ENCODE measurements at places on chromosomes 2 and 18.

DNA sequence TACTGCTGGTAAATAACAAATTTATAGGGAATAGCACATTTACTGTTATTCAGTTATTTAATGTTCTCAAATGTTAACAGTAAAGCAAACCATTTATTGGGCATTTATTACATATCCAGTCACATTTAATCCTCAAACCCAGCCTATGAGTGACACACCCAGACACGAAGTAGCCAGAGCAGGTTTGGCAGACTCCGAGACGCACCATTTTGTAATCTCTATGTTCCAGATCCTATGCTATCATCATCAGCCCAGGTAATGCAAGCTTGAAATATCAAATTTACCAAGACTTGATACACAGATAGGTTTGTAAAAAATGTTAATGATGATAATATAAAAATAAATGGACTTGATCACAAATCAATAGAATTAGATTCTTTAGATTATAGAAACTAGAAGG lies 131.1 kb downstream of the IKZF2 start:
- no peak for DNase-seq

- no peak for DNase-seq
Measured at GRCh38 chr2:1169291-1169949, 218.8 kb downstream of the SNTG2 start.

DNA sequence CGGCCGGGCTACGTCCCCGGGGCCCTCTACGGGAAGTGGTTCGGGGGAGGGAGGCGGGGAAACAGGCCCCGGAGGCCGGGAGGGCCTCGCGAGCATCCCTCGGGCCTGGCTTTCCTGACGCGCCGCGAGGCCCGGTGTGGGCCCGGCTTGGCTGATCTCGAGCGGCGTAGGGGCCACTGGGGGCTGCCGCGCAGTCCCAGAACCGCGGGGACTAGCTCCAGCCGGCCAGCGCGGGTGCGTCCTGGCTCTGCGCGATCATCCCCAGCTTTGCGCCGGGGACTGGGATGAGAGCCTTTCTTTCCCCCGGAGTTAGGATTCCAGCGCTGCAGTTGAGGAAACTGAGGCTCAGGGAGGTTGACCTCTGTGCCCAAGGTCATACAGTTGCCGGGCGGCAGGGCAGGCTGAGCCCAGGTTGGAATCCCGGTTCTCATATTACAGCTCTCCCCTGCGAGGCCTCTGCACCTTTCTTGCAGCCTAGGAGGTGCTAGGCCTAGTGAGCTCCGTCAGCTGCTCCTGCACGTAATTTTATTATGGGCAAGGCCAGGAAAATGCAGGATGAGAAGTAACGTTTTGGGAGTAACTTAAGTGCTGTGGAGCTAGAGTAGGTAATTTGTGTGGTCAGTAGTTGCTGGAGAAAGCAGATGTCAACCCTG lies 501 bp downstream of the LPIN1 start:
- DNase-seq, result peak; percentile 23

DNA sequence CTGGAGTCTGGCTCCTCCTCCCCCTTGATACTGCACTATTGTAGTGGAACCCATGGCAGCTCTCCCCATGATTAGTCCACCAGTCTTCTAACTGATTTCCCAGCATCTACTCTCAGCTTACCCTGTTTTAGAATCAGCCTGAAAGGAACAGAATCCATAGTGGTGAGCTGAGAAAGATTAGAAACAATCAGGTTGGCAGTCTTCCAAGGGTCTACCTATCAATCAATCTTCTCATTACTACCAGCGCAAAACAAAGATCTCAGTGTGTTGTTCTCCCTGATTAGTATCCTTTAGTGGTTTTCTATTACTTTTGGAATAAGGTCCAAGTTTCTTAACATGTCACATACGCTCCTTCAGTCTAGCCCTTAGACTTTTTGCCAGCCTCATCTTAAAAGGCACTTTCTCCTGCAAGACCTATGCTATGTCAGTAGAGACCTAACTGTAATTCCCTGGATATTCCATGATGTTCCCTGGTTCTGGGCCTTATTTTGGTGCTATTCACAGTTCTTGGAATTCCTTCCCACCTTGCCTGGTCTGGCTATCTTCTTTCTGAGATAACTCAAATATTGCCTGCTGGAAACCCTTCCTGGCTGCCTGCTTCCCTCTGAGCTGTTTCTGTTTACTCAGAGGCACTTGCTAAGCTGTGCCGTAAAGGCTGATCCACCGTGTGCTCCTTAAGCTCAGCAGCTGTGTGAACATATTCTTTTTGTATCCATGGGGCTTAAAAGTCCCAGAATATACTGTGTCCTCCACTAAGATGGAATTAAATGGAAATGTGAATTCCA lies 32.6 kb downstream of the LAMA3 start:
- DNase-seq, result no peak

DNA sequence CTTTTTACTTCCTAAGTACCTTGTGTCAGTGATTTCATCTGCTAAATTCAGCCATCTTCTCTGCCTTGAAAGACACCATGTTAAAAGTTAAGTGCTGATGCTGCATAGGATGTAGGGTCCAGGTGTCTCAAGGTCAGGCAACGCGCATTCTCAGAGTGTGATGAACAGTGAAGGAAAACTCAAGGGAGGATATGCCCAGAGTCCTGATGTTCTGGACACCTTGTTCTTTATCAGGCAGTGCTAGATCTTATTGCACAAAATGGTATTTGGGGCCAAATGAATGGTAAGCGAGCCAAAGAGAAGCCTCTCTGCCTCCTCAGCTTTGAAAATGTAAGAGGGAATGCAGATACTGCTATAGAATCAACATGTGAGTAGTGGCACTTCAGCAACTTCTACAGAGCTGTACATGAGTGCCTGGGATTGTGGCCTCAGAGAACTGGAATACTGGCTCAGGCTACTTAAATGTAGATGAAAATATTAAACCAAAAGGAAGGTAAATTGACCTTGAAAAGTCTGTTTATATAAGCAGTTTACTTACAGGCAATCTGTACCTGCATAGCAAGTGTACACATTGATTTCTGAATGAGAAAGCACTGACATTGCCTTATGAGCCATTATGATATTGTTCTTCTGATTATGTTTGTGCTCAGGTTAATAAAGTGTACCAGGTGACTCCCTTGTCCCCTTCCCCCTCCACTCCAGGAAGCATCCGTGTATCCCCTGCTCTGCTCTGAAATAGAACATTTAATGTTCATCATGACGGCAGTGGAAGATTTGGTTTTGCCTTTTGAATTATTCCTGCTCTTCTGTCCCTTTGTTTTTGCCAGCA lies 86.7 kb upstream of the RANBP2 start:
- DNase-seq, result no peak

Measured in activated naive CD4-positive, alpha-beta T cell treated with anti-CD3 and anti-CD28 coated beads, Interleukin-2, amount 50 U/mL, for 72 hours (primary cell).